Left cardiac atrium (tissue), 4 donors: ENCODE measurements at places on chromosomes 1 and 21. TPM values are rescaled to one million over a fixed set of nuclear protein-coding genes. Genes with fewer than 3 reads are reported as not detected.

OR2T34 gene
- total RNA-seq: not detected

CCDC30 gene
- 1.4 TPM for total RNA-seq

POGK gene
- total RNA-seq: 16.8 TPM

DNA sequence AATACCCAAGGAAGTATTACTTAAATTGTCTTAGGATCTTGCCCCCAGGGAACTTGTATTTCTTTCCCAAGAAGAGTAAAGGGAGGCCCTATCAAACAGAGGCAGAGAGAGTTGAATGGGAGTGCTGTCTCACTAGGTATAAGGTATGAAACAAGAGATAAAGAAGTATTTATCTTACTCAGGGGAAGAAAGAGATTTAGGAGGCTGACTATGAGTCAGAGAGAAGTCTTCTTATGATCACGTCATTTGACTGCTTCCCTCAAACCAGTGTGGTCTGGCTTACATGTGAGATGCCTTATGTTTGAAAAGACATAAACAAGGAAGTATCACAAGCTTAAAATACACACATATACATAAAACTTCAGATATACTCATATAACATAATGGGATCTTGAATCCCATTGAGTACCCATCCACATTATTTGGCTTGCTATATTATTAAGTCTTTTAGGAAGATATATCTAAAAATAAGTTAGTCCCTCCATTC, 29.6 kb downstream of the DUSP10 start:
- no peak for DNase-seq

- DNase-seq: no peak
Measured at GRCh38 chr1:241485554-241485992, 34.0 kb downstream of the FH start.

GRCh38 chr1:58446368-58446767, 100.2 kb downstream of the OMA1 start:
- DNase-seq: no peak

GRCh38 chr21:45638707-45639106, 4.8 kb upstream of the PCBP3 start:
- no peak for DNase-seq

GRCh38 chr1:59499273-59499942, 202.5 kb downstream of the FGGY start:
- DNase-seq: no peak
